Activated naive CD4-positive, alpha-beta T cell treated with anti-CD3 and anti-CD28 coated beads, Interleukin-2, amount 10 ng/mL, durations not matched to agents 7 days and 5 days (primary cell): ENCODE measurements at places on chromosomes 16 and 17.

DNA sequence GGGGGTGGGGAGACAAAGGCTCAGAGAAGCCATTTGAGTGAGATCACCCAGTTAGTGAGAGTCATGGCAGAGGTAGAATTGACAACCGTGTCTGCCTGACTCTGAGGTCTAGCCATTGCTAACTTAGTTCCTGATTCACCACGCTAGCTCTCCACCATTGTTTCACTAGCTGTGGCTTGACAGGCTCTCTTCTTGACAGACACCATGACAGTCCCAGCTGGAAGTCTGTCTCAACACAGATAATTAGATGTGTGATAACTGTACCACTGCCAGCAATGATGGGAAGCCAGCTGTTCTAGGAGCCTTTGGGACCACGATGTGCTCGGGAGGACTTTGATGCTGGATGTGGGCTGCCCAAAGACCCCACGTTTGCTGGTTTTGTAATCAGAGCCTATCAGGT lies 170.5 kb upstream of the CACNG3 start:
- no peak for DNase-seq

GRCh38 chr17:65800655-65801054 lies 239.2 kb upstream of the AXIN2 start:
- no peak for DNase-seq

GRCh38 chr16:87834668-87835473 lies 34.4 kb downstream of the SLC7A5 start:
- no peak for DNase-seq

GRCh38 chr16:8725513-8726178 lies 51.2 kb downstream of the ABAT start:
- DNase-seq: no peak

DNA sequence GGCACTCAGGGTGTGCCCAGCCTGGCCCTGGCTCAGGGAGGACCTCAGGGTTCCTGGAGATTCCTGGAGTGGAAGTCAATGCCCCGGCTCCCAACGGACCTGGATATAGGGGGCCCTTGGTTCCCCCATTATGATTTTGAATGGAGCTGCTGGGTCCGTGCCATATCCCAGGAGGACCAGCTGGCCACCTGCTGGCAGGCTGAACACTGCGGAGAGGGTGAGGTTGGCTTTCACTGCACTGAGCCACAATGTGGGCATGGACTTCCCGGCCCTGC lies 23.6 kb downstream of the USP6 start:
- DNase-seq: no peak

GRCh38 chr16:4367393-4367856 lies 4.2 kb upstream of the VASN start:
- no peak for DNase-seq

DNA sequence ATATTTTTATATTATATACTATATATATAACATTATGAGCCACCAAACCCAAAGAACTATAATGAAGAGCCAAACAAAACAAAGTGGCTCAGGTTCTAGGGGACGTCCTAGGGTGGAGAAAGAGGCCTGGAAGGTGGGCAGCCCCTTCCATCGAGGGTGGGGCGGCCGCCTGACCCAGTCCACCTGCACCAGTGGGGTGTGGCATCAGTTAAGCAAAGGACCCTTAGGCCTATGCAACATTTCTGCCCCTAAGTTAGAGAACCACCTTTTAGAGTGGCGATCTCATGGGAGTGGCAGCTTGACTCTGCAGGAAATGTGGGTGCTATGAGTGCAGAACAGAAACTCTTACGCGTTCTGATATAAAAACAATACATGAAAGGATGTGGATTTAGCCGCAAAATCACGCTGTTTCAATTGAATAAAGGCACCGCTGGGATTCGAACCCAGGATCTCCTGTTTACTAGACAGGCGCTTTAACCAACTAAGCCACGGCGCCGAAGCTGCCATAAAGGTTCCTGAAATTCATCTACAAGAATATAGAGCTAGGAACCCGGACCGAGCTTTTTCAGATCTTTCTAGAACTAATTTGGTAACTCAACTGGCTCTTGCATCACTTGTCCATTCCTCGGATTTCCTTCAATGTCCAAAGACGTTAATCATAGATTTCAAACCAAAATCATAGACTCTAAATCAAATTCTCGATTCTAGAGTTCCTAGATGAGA lies 15.6 kb upstream of the AURKB start:
- DNase-seq: peak; percentile 74

- DNase-seq: no peak
These were observed 356.3 kb upstream of the C16orf82 start for GRCh38 chr16:26710450-26710849.
